Activated CD4-positive, alpha-beta T cell treated with anti-CD3 and anti-CD28 coated beads, Interleukin-2, amount 50 U/mL, for 48 hours (primary cell): ENCODE measurements at places on chromosomes 3 and 15.

DNA sequence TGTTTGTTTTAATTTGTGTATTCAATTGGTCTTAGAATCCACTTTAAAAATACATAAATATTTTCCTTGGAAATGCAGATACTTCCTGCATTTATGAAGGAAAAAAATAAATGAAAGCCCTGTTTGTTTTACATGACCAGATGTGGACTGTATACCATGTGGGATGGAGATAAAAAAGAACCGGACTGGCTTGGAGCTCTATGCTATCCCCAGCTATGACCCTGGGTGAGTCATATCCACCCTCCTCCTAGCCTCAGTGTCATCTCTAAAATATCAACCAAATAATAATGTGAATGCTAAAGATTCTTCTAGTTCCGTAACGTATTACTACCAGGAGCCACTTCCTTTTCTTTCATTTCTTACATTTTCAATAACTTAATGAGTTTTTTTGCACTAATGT, 44.5 kb upstream of the PDZRN3 start:
- no peak for DNase-seq

DNA sequence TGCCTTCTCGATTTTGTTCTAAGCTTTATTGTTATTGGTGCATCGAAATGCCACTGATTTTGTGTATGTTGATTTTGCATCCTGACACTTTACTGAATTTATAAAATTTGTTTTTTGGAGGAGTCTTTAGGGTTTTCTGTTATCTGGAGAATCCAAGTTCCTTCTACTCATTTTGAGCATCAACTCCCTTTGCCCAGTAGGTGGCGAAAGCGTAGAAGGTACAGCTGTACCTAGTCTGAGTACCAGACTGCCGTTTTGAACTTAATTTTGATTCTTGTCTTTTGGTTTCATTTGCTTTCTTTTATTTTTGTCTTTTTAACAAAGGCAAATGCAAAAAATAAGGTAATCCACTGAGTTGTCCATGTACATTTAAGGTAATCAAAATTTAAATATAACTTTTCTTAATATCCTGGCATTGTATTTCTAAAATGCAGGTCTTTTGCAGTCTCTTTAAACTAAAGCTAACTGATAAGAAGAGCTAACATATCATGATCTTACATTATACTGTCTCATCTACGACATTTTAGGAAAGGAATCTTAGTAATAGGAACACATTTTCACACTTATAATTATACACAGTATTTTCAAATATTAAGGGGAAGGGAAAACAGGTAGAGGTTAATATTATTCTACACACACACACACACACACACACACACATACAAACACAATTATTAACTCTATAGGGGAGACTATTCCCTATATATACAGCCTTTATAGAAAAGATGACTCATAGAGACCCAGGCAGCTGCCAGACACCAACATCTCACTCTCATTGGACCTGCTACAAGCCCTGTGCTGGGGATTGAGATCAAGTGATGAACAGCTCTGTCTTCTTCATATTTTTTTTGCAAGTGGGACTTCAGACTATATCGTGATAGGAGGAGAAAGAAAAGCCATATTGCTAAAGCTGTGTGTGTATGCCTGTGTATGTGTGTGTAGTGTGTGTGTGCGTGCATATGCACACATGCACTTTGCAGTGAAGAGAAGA, 71.8 kb downstream of the SYNPR start:
- peak; percentile 38 for DNase-seq

DNA sequence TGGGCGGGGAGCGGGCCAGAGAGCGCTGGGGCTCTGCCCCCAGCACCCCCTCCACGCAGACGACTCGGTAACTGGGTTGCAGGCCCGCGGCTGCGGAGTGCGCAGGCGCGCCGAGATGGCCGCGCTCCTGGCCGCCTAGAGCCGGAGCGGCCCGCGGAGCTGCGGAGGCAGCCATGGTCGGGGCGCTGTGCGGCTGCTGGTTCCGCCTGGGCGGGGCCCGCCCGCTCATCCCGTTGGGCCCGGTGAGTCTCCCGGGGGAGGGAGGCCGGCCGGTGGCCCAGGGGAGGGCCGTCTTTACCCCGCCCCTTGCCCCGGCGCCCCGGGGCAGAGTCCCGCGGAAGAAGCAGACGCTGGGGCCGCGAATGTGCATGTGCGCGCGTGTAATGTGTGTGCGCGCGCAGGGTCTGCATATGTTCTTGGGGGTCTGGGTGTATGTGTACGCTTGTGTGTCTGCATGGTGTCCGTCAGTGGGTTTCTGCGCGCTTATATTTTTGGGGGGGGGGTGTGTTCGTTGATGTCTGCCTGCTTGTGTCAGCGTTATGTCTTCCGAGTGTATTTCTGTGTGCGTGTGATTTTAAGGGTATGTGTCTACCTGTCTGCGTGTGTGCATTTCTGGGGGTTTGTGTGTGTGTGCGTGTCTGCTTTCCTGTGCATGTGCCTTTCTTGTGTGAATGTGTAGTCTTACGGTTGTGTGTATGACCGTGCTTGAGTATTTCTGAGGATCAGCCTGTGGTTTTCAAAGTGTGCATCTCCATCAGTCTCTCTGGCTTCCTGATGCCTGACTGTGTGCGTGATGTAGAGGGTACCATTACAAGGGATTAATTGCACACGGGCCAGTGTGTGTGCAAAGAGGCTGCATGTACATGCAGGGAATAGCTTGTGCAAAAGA, at the start of gene ABHD14A:
TSS of gene ABHD14A (plus strand) at position 102 of the 889 bp plus-strand sequence. CDS start at position 174, 72 bp downstream.
- peak; percentile 69 for DNase-seq

- no peak for DNase-seq
These were observed 34.4 kb downstream of the TRIM42 start for GRCh38 chr3:140712301-140712700.
